ENCODE measurements at places on chromosomes 6 and 20.

GRCh38 chr6:121959501-121959900, 440.0 kb upstream of the HSF2 start:
- no peak for DNase-seq

DNA sequence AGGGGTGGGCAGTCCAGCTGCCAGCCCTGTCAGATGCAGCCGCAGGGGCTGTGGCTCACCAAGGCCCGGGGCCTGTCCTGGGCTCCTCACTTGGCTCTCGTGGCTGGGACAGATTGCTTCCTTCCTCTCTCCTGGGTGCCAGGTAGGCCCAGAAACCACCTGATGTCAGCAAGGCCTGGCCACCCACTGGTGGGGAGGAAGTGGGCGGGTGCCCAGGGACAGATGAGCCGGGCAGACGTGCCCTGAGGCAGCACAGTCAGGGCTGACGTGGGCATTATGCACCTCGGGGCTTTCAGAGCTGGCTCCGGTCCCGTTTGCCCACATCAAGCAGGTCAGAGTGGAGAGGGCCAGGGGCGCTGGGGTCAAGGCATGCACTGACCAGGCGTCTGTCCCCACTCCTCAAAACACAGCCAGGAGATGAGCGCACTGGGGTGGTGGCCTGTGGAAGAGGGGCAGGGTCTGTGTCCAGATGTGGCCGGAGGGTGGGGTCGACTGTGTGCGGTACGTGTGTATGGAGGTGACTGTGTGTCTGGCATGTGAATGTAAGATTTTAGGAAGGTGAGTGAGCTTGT, 133.2 kb upstream of the PTPN1 start:
- DNase-seq, result no peak

- no peak for DNase-seq
These were observed 15.2 kb upstream of the CST9L start for GRCh38 chr20:23583526-23583925.

GRCh38 chr20:62327726-62328495, 25.1 kb downstream of the ADRM1 start:
- DNase-seq, result no peak

DNA sequence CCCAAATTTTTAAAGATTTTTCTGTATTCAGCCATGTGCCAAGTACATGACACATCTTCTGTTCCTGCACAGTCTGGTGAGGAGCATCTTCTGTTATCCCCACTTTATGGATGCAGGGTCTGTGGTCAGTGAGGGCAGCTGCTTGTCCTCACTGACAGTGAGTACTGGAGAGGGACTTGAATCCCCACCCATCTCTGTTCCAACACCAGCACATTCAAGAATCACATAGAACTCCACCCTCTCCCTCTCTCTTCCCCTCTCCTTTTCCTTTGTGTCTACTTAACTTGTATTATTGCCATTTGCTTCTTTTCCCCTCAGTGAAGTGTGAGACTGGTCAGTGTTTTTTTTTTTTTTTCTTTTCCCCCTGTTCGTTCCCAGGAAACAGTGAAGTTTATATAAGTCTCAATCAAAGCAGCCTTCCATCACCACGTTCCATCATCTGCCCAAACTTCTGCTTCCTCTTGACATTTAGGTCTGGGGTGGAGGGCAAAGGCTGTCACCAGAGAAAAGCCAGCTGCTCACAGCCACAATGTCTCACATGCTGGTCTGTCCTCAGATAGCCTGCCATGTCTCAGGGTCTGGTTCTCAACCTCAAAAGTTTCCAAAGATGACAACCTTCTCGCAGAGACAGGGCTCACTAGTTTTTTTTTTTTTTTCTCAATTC, 110.0 kb upstream of the SSTR4 start:
- DNase-seq, result no peak

GRCh38 chr20:20466341-20466879, 98.5 kb downstream of the INSM1 start:
- peak; percentile 30 for DNase-seq

DNA sequence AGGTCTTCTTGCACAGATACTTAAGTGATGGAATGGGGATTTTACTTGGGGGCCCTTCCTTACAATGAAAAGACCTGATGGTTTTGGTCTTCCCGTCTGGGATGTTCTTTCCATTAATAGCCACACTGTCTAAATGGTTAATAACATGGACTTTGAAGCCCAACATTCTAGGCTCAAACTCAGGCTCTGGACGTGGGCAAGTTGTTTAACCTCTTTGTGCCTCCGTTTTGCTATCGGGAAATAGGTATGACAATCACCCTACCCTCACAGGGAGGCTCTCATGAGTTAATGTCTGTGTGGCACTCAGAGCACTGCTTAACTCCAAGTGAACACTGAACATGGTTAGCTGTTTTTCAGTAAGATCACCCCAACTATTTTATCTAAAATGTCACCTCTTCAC, 360.7 kb upstream of the FLRT3 start:
- no peak for DNase-seq

GRCh38 chr6:112199001-112199403, 55.4 kb downstream of the LAMA4 start:
- no peak for DNase-seq

- no peak for DNase-seq
These were observed 163.9 kb downstream of the FAXC start for GRCh38 chr6:99185525-99185924.

- no peak for DNase-seq
These were observed 411.5 kb downstream of the TENT5A start for GRCh38 chr6:81340946-81341345.

GRCh38 chr6:90369024-90369519, 72.4 kb upstream of the BACH2 start:
- DNase-seq, result peak; percentile 13

DNA sequence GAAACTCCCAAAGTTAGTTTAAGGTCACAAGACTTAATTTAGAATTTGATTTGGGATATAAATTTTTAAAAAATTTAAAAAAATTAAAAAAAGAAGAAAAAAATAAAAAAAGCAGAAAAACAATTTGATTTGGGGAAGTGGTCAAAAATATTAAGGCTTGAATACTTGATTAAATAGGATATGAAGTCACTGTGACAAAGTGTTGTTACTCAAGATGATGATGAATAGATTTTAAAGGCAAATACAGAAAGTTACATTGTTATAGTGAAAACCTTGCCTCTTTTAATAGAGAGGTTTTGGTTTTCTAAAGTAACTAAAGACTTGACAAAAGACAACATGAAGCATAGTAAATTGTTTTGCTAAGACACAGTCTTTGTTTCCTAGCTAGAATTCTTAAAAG, 7.2 kb downstream of the CST9 start:
- no peak for DNase-seq
